ENCODE measurements at places on chromosomes 7 and 10.

- no peak for DNase-seq
These were observed 49.8 kb downstream of the ELFN1 start for GRCh38 chr7:1719913-1720312.

DNA sequence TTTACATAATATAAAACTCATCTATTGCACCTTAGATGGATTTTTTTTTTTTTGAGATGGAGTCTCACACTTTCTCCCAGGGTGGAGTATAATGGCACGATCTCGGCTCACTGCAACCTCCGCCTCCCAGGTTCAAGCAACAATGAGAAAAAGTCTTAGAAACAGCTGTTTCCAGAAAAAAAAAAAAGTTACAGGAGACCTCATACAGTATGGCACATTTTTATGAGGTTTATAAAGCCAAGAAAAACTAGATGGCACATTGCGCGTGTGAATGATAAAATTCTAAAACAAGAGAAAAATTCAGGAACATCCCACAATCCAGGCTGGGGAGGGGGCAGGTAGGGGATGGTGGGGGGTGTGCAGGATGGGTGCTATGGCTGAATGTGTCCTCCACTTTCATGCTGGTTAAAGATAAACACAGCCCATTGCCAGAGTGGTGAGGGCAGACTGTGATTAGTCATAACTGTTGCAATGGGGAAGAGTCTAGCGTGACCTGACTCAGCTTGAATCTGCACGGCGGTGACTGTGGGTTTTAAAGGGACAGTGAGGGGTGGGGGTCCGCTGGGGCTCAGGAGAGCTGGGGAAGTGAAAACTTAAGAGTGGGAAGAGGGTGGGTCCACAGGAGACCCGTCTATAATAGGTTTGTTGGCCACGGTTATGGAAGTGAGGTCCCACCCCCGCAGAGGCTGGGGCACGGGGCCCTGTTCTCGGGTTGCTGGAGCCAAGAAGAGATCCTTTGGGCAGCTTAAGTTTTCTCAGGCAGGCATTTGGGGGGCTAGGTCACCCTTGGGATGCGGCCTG, 11.9 kb upstream of the LRRC27 start:
- DNase-seq = no peak

- no peak for DNase-seq
These were observed 489.8 kb upstream of the ZMIZ1 start for GRCh38 chr10:78578929-78579328.

DNA sequence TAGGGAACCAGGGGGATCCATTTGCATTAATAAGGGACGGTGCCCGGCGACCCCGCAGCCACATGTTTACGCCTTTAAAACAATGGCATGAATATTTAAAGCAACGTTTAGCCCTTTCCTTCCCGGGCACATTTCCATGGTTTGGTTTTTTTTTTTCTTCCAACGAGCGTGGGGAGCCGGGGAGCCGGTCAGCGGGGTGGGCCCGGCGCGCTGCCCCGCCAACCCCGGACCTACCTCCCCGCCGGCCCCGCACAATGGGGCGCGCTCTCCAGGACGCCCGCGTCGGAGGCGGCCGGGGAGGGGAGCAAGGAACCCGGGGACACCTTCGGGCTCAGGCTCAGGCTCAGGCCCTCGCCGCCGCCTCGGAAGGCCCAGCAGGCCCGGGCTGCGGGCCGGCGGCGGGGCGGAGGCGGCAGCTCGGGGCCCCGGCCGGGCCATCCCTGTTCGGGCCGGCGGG, 1.0 kb downstream of the SEPHS1 start:
- peak; percentile 26 for DNase-seq

DNA sequence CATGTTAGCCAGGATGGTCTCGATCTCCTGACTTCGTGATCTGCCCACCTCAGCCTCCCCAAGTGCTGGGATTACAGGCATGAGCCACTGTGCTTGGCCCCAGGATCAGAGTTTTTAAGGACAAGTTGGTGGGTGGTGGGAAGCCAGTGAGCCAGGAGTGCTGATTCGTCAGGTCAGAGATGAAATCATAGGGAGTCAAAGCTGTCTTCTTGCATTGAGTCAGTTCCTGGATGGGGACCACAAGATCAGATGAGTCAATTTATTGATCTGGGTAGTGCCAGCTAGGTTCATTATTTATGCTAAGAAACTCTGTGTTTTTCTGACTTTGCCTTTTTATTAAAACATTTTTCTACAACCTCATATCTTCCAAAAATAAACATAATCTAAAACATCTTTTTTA, 423.8 kb downstream of the ARL4A start:
- no peak for DNase-seq

- DNase-seq = no peak
These were observed 20.0 kb downstream of the UNC5B start for GRCh38 chr10:71232089-71232998.

GRCh38 chr7:127918130-127918529, 113.1 kb downstream of the LRRC4 start:
- no peak for DNase-seq

- DNase-seq = no peak
These were observed 44.0 kb downstream of the LAMB1 start for GRCh38 chr7:107958764-107959526.

- no peak for DNase-seq
These were observed 34.0 kb downstream of the ITGB8 start for GRCh38 chr7:20364571-20365196.

- DNase-seq = no peak
These were observed 314.6 kb downstream of the FRMD4A start for GRCh38 chr10:14016011-14016536.
